ENCODE measurements at places on chromosomes 16 and 17. TPM values are rescaled to one million over a fixed set of nuclear protein-coding genes. Genes with fewer than 3 reads are reported as not detected.

Gene PYY
- polyA plus RNA-seq = not detected

Gene ARL6IP1
- polyA plus RNA-seq = 20.2 TPM

Gene RDM1
- polyA plus RNA-seq = not detected

Gene HBZ
- not detected for polyA plus RNA-seq

Gene SLC38A8
- polyA plus RNA-seq = 25.3 TPM

Gene GDE1
- polyA plus RNA-seq = 53.3 TPM

Gene IGF2BP1
- 0.01 TPM for polyA plus RNA-seq

Gene DOC2B
- 2.4 TPM for polyA plus RNA-seq

Gene EPX
- polyA plus RNA-seq = not detected

Gene ABI3
- polyA plus RNA-seq = 3.5 TPM

Gene KANSL1
- 13.7 TPM for polyA plus RNA-seq

Gene MAP2K3
- polyA plus RNA-seq = 29.6 TPM

Gene TNFSF12
- polyA plus RNA-seq = 36.8 TPM

DNA sequence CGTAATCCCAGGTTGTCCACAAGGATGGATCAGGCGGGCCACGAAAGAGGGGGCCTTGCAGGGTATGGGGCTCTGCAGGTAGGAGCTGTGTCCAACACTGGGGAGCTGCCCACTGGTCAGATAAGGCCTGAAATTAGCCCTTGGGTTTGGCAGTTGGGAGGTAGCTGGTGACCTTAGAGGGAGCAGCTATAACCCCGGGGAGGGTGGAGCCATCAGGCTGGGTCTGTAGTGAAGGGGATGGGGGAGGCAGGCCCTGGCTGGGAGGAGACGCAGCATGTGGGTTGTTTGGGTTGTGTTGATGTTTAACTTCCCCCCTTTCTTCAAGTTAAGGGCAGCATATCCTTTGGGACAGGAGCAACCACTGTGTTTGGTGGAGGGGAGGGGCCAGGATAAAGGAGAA lies 5.9 kb downstream of the MLLT6 start:
- peaks cover 11% of the 10 kb centered on the region for H3K4me1 ChIP-seq
- H3K36me3 ChIP-seq = peaks cover 85% of the 10 kb centered on the region
- DNase-seq = no peak
- H3K27me3 ChIP-seq = no peaks in the 10 kb centered on the region

GRCh38 chr17:12924614-12925013 lies 93.2 kb downstream of the ELAC2 start:
- no peaks in the 10 kb centered on the region for H3K27me3 ChIP-seq
- no peak for DNase-seq
- no peak overlapping the region for H3K27ac ChIP-seq
- no peaks in the 10 kb centered on the region for H3K36me3 ChIP-seq

GRCh38 chr17:33688771-33689170 lies 395.7 kb upstream of the ASIC2 start:
- H3K4me3 ChIP-seq = no peak overlapping the region
- no peaks in the 10 kb centered on the region for H3K36me3 ChIP-seq
- no peak for DNase-seq
- H3K4me1 ChIP-seq = no peaks in the 10 kb centered on the region
- no peaks in the 10 kb centered on the region for H3K27me3 ChIP-seq
- H3K27ac ChIP-seq = no peak overlapping the region

DNA sequence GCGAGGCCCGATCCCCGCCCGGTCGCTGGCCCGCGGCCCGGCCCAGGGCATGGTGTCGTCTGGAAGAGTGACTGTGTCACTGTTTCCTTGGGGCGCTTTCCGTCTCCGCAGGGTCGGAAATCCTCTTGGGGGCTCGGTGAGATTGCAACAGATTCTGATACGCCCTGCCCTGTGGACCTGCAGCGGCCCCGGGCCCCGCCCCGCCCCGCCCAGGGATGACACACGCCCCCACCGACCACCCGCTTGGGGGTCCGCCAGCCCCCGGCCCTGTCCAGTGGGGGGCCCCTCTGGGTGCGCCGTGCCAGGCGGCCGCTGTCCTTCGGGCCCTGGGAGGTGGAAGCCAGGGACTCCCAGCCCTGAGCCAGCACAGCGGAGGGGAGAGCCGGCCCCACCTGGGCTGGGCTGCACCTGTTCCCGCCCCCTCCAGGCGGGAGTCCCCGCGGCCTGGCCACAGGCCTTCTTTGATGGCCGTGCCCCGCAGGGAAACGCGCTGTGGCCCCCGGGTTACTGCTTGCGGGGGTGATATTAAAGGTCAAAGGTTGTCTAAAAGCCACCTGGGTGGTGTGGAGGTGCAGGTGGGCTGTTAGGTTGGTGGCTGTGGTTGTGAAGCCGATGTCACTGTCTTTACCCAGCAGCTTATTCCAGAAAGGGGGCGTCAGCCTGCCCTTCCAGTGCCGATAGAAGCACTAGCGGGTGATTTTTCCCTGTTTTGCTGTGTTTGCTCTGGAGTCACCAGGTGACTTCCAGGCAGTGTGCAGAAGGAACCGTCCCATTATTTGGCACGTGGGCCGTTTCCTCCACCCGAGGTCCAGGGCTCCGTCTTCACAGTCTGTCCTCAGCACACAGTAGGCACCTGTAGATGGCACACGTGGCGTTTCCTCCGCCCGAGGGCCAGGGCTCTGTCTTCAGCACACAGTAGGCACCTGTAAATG lies 752 bp downstream of the TBC1D24 start:
- no peaks in the 10 kb centered on the region for H3K36me3 ChIP-seq
- H3K27ac ChIP-seq = peak overlapping the region; percentile 50
- H3K27me3 ChIP-seq = peaks cover 28% of the 10 kb centered on the region

DNA sequence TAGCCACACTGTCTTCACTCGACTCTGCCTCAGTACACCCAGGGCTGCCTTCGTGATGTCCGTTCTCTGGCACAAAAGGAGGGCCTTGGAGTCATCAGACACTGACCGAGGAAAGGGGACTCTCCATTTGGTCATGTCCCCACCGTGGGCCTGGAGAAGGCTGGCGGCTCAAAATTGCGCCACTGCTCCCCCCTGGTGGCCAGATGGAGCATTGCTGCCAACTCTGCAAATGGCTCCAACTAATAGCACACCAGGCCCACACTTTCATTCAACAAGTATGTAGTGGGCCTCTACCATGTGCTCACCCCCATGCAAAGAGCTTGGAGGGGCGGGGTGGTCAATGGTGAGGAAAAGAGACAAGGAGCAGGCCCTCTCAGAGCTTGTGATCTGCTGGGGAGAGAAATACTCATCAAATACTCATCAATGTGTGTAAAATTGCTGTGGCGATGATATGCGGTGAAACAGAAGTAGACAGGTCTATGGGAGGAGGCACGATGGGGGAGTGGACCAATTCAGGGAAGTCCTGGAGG lies 5.2 kb upstream of the GRIN2C start:
- H3K27me3 ChIP-seq = peaks cover 25% of the 10 kb centered on the region
- no peaks in the 10 kb centered on the region for H3K36me3 ChIP-seq
- DNase-seq = peak; percentile 65
- no peak overlapping the region for H3K27ac ChIP-seq

DNA sequence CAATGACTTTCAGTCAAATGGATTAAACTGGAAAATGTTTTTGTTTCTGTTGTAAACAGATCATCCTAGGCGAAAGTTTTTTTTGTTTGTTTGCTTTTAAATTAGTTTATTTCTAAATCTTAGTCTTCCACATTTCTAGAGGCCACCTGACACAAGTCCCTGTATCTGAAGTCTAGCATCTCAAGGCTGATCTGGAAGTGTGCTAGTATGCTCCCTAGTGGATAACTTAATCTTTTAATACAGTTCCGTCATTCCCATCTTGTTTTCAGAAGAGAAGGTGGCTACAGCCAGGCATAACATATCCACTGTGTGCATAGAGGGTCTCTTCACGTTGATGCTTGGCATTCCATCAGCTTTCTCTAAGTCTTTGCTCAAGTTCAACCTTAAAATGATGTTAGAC lies 7.6 kb downstream of the IFT20 start:
- H3K4me1 ChIP-seq = no peaks in the 10 kb centered on the region
- no peak for DNase-seq
- no peaks in the 10 kb centered on the region for H3K27me3 ChIP-seq
- no peak overlapping the region for H3K4me3 ChIP-seq
- H3K36me3 ChIP-seq = peaks cover 60% of the 10 kb centered on the region

DNA sequence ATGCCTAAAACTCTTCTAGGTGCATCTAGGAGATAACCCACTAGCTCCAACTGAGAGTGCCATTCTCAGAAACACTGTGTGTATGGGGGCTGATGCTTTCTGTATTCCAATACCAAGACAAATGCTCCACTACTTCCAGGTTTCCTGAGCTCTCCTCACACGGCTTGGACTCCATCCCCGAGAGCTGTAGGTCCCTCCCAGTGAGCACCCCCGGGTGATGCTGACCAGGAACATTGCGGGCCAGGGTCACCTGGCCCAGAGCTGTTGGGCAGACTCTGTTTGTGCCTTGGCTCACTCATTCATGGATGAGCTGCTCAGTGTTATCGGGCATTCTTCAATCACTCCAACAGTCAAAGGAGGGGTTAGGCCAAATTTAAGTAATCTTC lies 7.0 kb downstream of the CUEDC1 start:
- DNase-seq = no peak
- H3K36me3 ChIP-seq = no peaks in the 10 kb centered on the region
- H3K27me3 ChIP-seq = no peaks in the 10 kb centered on the region
- peak overlapping the region; percentile 100 for H3K27ac ChIP-seq

DNA sequence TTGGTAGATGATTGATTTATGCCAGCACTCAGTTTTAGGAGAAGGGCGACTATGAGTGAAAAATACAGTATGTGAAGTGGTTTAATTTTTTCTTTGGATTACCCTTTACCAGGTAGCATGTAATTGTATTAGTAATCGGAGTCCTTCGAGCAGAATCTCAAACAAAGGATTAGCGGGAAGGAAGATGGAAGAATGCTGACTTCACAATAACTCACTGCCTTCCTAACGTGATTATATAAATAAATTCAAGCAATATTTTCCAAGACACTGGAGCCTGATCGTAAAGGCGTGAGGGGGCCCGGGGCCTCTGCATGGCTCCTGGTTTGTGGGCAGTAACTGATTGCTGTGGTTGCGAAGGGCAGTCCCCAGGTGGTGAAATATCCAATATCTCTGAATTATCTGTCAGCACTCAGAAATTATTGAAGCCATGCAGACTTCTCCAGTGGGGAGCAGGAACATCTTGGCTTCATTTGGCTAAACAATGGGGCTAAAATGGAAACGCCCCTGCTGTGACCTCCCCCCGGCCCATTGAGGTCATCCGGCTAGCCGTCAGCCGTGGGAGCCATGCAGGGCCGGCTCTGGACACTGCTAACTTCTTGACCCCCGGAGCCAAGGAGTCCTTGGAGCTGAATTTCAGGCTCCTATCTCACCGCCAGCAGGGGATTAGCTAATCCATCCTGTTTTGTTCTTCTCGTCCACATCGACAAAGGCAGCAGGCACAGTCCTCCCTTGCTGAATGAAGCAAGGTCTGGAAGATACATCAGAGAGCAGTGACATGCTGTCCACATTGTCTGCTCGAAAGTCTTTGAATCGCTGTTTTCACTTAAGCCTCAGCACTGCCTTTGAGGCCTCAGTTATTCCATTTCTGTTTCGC lies 295.9 kb upstream of the N4BP1 start:
- no peaks in the 10 kb centered on the region for H3K36me3 ChIP-seq
- H3K27me3 ChIP-seq = peaks cover 38% of the 10 kb centered on the region
- H3K27ac ChIP-seq = no peak overlapping the region
- DNase-seq = no peak

DNA sequence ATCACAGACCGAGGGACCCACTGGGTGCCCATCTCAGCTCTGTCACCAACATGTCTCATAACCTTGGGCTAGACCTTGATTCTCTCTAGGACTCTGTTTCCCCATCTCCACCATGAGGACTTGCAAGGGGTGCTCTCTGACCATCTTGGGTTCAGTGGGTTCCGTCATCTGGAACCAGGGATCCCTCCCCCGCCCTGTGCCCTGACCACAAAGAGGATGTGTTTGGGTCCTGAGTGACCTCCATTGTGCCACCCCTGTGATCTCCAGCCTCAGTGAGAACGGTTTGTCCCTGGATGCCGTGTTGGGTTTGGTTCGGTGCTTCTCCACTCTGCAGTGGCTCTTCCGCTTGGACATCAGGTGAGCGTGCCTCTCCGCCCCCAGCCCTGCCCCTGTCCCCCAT lies 49.1 kb upstream of the CPNE2 start:
- no peaks in the 10 kb centered on the region for H3K27me3 ChIP-seq
- H3K4me3 ChIP-seq = no peak overlapping the region
- no peak for DNase-seq
- no peak overlapping the region for H3K27ac ChIP-seq
- peaks cover 41% of the 10 kb centered on the region for H3K36me3 ChIP-seq
- peaks cover 12% of the 10 kb centered on the region for H3K4me1 ChIP-seq

DNA sequence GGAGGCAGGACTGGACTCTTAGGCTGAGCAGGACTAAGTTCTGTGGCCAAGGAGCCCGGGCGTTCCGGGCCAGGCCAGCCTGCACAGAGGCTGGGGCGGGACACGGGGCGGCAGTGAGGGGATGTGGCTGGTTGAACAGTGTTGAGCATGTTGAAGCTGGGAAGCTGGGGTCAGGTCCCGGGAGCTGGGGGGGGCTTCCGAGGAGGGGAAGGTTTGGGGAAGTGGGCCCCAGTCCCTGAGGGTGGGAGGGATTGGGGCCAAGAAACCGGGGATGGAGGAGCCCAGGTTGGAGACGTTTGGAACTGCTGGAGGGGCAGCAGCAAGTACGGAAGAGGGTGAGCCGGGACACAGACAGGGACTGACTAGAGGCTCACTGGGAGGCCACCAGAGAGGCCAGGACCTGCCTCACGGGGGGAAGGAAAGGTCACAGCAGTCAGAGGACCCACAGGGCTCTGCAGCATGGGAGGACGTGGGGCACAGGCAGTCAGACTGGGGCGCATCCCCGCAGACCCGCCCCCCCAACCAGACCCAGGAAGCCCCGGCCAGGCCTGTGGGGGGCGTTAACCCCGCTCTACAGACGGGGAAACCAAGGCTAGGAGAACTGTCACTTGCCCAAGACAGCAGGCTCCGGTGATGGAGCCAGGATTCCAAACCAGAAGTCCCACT lies 9.5 kb downstream of the TAX1BP3 start:
- peak overlapping the region; percentile 87 for H3K27ac ChIP-seq
- DNase-seq = no peak
- peaks cover 12% of the 10 kb centered on the region for H3K4me1 ChIP-seq
- no peak overlapping the region for H3K4me3 ChIP-seq
- peaks cover 27% of the 10 kb centered on the region for H3K36me3 ChIP-seq
- H3K27me3 ChIP-seq = no peaks in the 10 kb centered on the region

All from heart left ventricle (tissue), 16 donors.